MCF 10A (cell line): ENCODE measurements at places on chromosomes 12 and 14.

DNA sequence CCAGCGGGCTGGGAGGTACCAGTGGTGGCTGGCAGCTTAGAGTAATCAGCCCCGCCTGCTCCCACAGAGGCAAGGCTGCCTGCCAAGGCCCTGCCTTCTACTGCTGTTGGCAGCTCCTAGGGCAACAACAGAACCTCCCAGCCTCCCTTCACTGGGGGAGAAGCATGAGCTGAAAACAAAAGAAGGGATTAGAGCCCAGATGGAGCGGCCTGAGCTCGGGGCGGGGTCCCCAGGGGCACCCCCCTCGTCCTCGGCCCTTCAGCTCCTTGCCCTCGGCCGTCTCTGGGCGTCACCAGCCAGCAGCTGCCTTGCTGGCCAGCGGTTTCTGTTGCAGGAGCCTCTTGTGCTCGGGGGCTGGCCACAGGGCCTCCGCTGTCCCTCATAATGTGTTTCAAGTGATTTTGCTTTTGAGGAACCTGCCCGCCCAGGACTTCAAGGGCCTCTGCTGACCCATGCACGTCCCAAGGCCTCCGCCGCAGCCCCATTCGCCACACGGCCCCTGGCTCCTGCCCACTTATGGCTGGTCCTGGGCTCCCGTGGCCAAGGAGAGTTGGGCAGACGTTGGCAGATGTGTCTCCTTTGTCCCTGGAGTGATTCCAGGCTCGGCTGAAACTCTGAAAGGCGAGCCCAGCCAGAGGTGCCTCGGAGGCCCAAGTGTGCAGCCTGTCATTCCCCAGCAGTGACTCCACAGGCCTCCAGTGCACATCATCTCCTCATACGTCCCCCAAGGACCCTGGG, 49.7 kb downstream of the PSMA6 start:
- peak; percentile 98 for DNase-seq
- H3K4me3 ChIP-seq = peak overlapping the region; percentile 59
- H3K4me1 ChIP-seq = peaks cover 26% of the 10 kb centered on the region
- H3K27me3 ChIP-seq = no peaks in the 10 kb centered on the region

GRCh38 chr12:103538397-103538796, 42.6 kb upstream of the C12orf42 start:
- DNase-seq = no peak
- no peaks in the 10 kb centered on the region for H3K4me1 ChIP-seq
- no peaks in the 10 kb centered on the region for H3K27me3 ChIP-seq
- no peak overlapping the region for H3K27ac ChIP-seq
- no peak overlapping the region for H3K4me3 ChIP-seq

DNA sequence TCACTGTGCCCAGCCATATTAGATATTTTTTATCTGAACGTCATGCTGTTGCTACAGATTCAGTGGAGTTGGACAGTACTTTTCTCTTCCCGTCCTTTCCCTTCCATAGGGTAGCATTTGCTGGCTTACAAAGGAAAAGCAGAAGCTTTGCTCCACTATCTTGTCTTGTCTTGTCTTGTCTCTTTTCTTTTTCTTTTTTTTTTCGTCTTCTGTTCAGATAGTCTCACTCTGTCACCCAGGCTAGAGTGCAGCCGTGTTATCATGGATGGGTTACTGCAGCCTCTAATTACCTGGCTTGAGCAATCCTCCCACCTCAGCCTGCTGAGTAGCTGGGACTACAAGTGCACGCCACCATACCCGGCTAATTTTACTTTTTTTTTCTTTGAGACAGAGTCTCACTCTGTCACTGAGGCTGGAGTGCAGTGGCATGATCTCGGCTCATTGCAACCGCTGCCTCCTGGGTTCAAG, 21.1 kb downstream of the OR10G3 start:
- peaks cover 7% of the 10 kb centered on the region for H3K4me1 ChIP-seq
- no peak overlapping the region for H3K27ac ChIP-seq
- peaks cover 4% of the 10 kb centered on the region for H3K27me3 ChIP-seq
- no peak overlapping the region for H3K4me3 ChIP-seq
- no peak for DNase-seq

GRCh38 chr12:11559626-11560340, 89.7 kb upstream of the ETV6 start:
- H3K4me1 ChIP-seq = peaks cover 9% of the 10 kb centered on the region
- no peak overlapping the region for H3K4me3 ChIP-seq
- H3K27ac ChIP-seq = no peak overlapping the region
- DNase-seq = no peak
- peaks cover 26% of the 10 kb centered on the region for H3K27me3 ChIP-seq

DNA sequence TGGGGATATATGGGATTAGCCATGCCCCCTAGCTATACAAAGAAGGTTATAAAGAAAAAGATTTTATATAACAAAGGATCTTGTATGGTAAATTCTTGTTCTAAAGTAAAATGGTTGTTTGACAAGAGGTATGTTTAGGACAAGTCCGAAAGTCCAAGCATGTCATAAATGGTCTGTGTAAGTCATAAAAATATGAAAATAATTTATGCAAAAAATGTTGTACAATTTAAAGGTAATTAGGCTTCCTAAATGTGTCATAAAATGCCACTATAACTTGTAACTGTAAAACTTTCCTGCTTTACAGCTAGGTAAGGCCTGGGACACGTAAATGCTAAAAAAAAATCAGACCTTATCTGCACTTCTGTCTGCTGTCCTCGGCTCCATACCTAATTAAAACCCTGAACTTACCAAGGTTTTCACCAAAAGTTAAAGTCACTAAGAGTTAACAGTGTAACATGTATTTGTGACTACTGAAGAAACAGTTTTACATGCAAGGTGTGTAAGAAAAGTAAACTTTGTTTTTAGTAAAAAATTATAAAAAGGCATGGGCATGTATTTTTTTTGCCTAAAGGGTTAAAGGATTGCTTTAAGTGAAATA, 110.0 kb upstream of the RESF1 start:
- H3K36me3 ChIP-seq = no peaks in the 10 kb centered on the region
- H3K4me3 ChIP-seq = no peak overlapping the region
- no peak overlapping the region for H3K27ac ChIP-seq
- peak; percentile 49 for DNase-seq

- H3K27me3 ChIP-seq = no peaks in the 10 kb centered on the region
- H3K4me1 ChIP-seq = peaks cover 41% of the 10 kb centered on the region
- peak; percentile 77 for DNase-seq
- no peak overlapping the region for H3K4me3 ChIP-seq
- no peaks in the 10 kb centered on the region for H3K36me3 ChIP-seq
Measured at GRCh38 chr12:13167226-13167625, 29.3 kb upstream of the EMP1 start.

DNA sequence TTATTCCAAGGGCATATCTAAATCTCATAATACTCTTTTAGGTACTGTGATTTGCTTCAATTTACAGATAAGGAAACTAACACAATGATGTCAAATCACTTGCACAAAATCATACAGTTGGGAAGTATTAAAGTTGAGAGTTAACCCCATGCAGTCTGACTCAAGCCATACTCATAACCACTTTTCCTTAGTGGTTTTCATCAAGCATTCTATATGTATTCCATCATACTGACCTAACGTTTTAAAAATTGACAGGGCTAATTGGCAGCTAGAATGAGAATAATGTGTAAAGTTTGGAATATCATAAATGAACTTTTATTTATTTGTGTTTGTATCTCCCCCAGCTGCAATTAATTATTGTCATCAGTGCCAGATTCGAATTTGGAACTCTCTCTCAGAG, 20.9 kb downstream of the PUS7L start:
- H3K4me1 ChIP-seq = no peaks in the 10 kb centered on the region
- no peak overlapping the region for H3K27ac ChIP-seq
- no peaks in the 10 kb centered on the region for H3K27me3 ChIP-seq
- H3K36me3 ChIP-seq = peaks cover 54% of the 10 kb centered on the region

DNA sequence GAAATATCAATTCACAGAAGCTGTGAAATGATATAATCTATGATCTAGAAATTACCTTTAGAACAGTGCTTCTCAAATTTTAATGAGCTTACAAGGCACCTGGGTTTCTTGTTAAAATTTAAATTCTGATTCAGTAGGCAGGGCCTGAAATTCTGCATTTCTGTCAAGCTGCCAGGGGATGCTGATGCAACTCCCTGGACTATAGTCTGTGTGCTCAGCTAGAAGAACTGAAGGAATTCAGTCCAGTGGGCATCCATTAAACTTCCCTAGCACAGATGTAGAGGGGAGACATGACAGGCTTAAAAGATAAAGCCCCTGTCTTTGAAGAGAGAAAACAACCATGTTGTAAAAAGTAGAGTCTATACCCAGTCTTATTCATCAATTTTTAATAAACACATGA, 441.8 kb downstream of the TMTC2 start:
- H3K4me3 ChIP-seq = no peak overlapping the region
- H3K27me3 ChIP-seq = no peaks in the 10 kb centered on the region
- H3K27ac ChIP-seq = no peak overlapping the region
- DNase-seq = peak; percentile 15

GRCh38 chr14:32304296-32304695, 24.8 kb upstream of the AKAP6 start:
- no peaks in the 10 kb centered on the region for H3K4me1 ChIP-seq
- no peaks in the 10 kb centered on the region for H3K36me3 ChIP-seq
- no peak overlapping the region for H3K27ac ChIP-seq
- DNase-seq = no peak
- no peaks in the 10 kb centered on the region for H3K27me3 ChIP-seq
- H3K4me3 ChIP-seq = no peak overlapping the region

DNA sequence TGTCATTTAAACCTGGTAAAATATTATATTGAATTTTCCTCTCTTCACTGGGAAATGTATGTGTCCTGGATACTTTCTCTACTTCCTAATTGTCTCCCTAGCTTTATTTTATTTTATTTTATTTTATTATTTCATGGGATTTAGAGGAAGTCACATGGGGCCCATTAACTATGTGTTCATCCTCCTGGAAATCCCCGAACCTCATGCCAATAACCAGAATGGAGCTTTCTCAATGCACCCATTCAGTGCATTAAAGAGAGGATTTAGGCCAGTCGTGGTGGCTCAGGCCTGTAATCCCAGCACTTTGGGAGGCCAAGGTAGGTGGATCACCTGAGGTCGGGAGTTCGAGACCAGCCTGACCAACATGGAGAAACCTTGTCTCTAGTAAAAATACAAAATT, 1.3 kb upstream of the RPGRIP1 start:
- H3K27me3 ChIP-seq = no peaks in the 10 kb centered on the region
- H3K27ac ChIP-seq = no peak overlapping the region
- no peak overlapping the region for H3K4me3 ChIP-seq
- H3K36me3 ChIP-seq = no peaks in the 10 kb centered on the region
- no peaks in the 10 kb centered on the region for H3K4me1 ChIP-seq
- DNase-seq = no peak
